ENCODE measurements at places on chromosomes 7 and 10.

DNA sequence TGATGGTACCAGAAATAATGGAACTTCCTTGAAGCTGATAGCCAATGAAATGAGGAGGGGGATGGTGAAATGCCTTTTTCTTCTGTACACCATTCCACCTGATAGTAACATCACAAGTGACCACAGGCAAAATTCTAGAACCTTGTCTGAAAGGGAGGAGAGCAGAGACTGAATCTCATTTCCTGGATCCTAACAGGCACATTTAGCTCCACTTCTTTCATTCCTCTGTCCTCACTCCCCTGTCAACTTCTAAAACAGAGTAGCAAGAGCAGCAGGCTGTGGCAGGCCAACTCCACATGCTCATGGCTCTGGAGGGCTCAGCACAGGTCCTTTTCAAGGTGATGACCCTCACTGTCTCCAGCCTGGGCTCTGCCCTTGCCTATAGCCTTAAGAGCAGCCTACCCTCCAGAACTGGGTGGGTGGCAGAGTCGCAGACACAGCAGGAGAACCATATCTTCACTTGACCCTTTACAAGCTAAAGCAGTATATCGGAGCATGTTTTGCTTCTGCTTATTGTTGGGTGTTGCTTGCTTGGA lies at the start of gene LRRC18:
Gene LRRC18 (minus strand): TSS at position 51 of the 536 bp plus-strand sequence. CDS start 25,685 bp downstream, outside the sequence.
- DNase-seq = no peak

- DNase-seq = peak; percentile 46
These were observed 9.1 kb upstream of the ZYX start for GRCh38 chr7:143372070-143372469.

DNA sequence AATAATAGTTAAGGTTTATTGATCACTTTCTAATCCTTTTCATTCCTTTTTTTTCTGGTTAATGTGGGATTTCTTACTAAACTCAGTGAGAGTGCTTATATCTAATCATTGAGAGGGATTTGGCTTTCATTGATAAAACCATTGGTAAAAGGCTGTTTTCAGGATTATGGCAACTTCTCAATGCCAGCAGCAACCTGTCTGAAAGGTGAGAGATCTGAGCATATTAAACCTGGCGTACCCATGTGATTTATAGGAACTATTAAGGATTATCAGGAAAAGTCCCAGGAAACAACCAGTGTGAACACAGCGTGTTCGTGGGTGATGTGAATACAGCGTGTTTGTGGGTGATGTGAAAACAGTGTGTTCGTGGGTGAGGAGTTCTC lies 65.9 kb downstream of the PDIA4 start:
- no peak for DNase-seq

- DNase-seq = no peak
These were observed 541.0 kb upstream of the ADARB2 start for GRCh38 chr10:2278363-2278762.

GRCh38 chr10:89134963-89135362 lies 72.2 kb downstream of the CH25H start:
- no peak for DNase-seq

GRCh38 chr7:100003711-100004661 lies 11.4 kb upstream of the ZKSCAN1 start:
- DNase-seq = no peak

GRCh38 chr10:48684792-48685623 lies at the start of gene WDFY4:
Gene WDFY4, plus strand, starts transcription at chr10:48684873. Its CDS starts 24,860 bp downstream, at chr10:48709733.
- no peak for DNase-seq

DNA sequence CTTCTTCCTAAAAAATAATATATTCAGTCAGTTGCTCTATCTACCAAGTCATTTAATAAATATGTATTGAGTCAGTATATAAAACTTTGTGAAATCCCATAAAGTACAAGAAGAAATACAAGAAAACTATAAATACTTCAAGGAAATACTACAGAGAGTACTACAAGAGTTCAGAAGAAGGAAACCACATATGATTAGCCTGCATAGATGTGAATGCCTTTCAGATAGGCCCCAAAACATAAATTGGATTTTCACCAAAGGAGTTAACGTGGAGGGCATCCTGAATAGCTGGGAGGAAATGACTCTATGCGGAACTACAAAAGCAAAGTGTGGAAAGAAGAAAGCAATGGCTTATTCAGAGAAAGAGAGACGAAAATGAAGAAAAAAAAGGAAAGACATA lies 120.1 kb downstream of the LRRN3 start:
- peak; percentile 31 for DNase-seq

DNA sequence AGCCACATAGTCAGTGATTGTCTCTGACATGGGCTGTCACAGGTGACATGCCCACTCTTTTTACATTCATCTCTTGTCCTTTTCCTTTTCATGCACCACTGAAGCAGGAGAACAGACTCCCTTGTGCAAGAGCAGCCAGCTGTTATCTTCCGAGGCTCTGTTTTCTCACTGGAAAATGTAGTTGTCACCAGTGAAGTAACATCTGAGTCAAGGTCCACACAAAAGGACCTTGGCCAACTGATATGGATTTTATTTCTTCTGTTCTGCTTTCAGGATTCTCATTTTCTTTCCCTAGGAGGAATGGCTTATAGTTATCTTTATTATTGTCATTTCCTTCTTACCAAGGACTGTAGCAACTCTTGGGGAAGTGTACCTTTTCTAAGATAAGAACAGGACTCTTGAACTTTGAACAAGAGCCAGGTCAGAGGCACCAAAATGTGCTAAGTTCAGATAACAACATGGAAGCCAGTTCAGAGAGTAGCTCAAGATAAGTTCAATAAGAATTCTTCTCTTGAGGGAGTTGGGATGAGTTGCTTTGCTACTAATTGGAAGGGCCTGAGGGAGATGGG lies 22.7 kb downstream of the AVPI1 start:
- DNase-seq = no peak

DNA sequence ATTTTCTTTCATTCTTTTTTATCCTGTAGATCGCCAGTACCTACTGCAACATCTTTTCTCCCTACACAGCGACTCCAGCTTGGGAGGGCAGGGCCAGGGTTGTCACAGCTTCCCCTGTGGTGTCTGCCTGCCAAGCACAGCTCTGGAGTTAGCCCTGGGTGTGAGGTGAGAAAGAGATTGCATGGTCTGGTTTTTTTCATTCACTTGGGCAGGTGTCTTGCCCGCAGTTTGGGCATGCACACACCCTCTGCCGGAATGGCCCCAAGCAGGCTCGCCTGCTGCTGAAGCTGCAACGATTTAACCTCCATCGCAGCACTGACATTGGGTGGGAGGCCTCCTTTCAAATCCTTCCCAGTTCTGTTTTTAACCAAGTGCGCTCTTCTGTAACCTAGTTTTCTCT lies 132.8 kb downstream of the WNT2 start:
- DNase-seq = no peak

Data from fibroblast of lung (primary cell).